Stimulated activated CD4-positive, alpha-beta T cell treated with anti-CD3 and anti-CD28 coated beads, TNF-alpha, amount 100 ng/mL, for 1 hour (primary cell): ENCODE measurements at places on chromosomes 5 and 9.

- no peak for DNase-seq
Observed at GRCh38 chr5:4802044-4802443, 338.1 kb upstream of the ADAMTS16 start.

DNA sequence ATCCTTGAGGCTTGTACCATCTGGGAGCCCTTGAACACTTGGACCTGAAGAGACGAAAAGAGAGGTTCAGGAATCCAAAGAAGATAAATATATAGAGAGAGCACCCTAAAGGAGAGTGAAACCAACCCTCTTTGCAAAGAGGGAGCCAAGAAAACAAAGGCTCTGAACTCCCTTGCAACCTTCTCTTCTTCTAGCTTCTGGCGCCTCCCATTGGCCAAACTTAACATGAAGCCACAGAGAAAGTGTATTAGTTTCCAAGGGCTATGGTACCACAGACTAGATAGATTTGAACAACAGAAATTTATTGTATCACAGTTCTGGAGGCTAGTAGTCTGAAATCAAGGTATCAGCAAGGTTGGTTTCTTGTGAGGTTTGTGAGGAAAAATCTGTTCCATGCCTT is 175.1 kb downstream of the HCN1 start:
- no peak for DNase-seq

DNA sequence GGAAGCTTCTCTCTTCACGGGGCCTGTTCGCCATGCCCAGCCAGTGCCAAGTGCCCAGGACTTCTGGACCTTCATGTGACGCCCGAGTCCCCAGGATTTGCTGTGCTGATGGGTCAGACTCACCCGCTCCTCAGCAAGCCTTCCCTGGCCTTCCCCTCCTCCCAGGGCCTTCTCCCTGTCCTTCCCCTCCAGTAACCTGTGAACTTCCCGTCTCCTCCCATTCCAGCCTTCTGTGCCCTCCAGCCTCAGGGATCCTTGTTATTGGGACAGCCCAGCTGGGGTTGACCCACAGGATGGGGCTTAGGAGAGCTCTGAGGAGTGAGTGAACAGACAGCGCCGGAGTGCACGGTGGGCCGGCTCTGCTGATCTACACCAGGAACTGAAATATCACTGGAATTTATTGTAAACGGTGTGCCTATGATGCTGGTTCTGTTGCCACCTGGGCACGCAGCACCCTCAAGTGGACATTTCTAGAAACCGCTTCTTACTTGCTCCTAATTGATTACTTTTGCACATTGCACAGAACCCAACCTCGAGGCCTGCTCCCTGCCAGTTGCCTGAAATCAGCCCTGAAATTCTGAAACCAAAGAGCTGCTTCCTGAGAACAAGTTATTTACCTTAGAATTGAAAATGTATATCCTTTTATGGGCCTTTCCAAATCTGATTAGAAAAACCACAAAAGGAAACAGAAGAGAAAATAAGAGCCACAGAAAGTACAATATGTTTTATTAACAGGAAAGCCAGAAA is 1.5 kb downstream of the SPAAR start:
- no peak for DNase-seq

DNA sequence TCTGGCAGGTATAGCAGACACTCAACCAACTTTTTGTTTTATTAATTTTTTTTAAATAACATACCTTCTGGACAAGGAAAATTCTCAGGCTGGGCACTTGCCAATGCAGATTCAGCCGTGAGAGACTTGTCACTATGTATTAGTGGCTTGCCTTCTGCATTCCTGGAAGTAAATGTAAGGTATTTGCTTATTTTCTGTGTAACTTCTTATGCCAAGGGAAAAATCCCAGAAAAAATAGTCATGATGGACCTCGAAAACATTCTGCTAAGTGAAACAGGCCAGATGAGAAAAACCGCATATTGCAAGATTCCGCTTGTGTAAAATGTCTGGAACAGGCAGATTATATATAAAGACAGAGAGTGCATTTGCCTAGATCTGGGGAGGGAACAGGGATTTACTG is 260.3 kb upstream of the DAPK1 start:
- DNase-seq = no peak

GRCh38 chr5:142894749-142895148 is 124.6 kb downstream of the ARHGAP26 start:
- DNase-seq = no peak
